Hepatocyte (in vitro differentiated cells): ENCODE measurements at places on chromosomes 2 and 18. TPM values are rescaled to one million over a fixed set of nuclear protein-coding genes. Genes with fewer than 3 reads are reported as not detected.

DNA sequence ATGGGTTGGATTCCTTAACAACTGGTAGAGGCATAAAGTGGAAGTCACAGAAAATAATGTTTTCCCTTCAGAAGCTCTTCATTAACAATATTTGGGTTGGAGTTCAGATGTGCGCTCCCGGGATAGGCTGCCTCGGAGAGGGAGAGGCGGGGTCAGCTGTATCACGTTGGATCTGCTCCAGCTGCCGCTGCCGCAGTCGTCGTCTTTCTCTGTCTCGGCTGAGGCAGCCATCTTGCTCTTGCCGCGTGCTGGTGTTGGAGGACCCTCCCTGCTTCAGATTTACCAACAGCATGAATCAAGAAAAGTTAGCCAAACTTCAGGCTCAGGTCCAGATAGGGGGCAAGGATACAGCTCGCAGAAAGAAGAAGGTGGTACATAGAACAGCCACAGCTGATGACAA lies 35.1 kb downstream of the TANC1 start:
- no peak overlapping the region for H3K4me3 ChIP-seq
- no peaks in the 10 kb centered on the region for H3K27me3 ChIP-seq
- H3K4me1 ChIP-seq: peaks cover 20% of the 10 kb centered on the region
- DNase-seq: no peak
- H3K27ac ChIP-seq: no peak overlapping the region
- no peaks in the 10 kb centered on the region for H3K36me3 ChIP-seq

- no peak overlapping the region for H3K27ac ChIP-seq
- no peaks in the 10 kb centered on the region for H3K36me3 ChIP-seq
- DNase-seq: no peak
- no peaks in the 10 kb centered on the region for H3K4me1 ChIP-seq
Observed at GRCh38 chr2:16288371-16289112, 348.2 kb downstream of the MYCN start.

Gene PKDCC
- polyA plus RNA-seq: 270 and 281 TPM in 2 replicates

DNA sequence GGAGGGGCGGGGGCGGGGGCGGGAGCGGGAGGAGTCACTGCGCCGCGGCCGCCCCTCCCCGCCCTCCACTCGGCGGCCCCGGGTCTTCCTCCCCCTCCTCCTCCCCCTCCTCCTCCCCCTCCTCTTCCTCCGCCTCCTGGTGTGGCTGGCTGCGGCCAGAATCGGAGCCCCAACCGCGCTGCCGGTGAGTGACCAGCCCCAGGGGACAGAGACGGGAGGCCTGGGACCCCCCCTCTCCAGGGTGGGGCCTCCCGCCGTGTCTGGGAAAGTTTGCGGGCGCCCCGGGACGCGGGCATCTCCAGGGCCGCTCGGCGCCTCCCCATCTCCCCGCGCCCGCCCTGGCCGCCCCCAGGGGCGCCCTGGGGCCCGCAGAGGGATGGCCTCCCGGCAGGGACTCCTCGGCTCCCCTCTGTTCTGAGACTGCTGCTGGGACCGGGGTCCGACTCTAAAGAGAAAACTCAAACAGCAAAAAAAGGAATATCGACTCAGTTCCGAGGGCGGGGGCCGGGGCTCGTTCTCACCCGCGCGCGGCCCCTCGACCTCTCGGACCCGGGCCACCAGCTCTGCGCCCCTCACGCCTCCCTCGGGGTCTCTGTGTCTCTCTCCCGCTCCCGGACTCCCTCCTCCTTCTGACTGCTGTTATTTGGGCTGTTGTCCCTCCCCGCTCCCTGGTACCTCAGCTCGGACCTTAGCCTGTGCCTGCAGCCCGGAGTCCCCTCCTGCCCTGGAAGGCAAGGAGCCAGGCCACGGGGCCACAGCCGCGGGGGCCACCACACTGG lies at the start of gene STON1:
Gene STON1 (plus strand): TSS at position 122 of the 779 bp plus-strand sequence. CDS start 50,480 bp downstream, outside the sequence.
- peaks cover 16% of the 10 kb centered on the region for H3K4me1 ChIP-seq
- H3K36me3 ChIP-seq: no peaks in the 10 kb centered on the region
- peak within 1 kb of the TSS; percentile 89 for H3K27ac ChIP-seq

Gene DPY30
- polyA plus RNA-seq: 117 and 121 TPM in 2 replicates

DNA sequence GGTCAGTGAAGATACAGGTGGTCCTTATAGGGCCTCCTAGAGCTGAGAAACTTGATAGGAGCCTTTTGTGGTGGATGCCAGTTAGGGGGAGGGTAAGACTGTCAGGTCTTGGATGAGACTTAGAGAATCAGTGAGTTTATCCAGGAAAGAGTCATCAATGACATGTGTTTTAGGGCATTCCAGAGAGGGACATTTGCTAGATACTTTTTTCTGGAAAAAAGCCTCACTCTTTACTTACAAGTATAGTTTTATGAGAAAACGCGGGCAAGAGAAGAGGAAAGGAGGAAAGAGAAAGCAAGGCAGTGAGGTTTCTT lies 24.5 kb upstream of the MSGN1 start:
- no peak overlapping the region for H3K4me3 ChIP-seq
- no peak overlapping the region for H3K27ac ChIP-seq
- peaks cover 28% of the 10 kb centered on the region for H3K4me1 ChIP-seq
- H3K36me3 ChIP-seq: no peaks in the 10 kb centered on the region
- H3K27me3 ChIP-seq: no peaks in the 10 kb centered on the region

Gene ITGB6
- polyA plus RNA-seq: 20.3 and 21.0 TPM in 2 replicates

DNA sequence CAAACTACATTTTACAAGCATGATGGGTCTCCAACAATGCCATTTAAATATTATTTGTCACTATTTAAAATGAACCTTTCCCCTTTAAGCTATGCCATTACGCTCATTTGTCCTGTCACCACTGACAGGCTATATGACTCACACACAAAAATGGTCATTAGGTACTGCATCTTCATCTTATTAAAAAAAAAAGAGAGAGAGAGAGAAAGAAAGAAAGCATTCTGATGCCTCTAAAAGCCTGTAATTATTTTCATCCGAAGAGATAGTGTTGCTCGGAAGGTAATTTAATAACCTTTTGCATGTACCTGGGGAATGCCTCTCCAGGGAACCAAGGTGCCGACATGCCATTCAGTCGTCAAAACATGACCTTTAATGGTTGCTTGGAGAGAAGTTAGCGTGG lies 226.7 kb downstream of the ARHGAP15 start:
- H3K4me3 ChIP-seq: no peak overlapping the region
- no peak for DNase-seq
- H3K27ac ChIP-seq: no peak overlapping the region
- H3K27me3 ChIP-seq: no peaks in the 10 kb centered on the region
- no peaks in the 10 kb centered on the region for H3K4me1 ChIP-seq
- no peaks in the 10 kb centered on the region for H3K36me3 ChIP-seq

Gene MARCHF4
- 0.28 TPM in 1 of 2 replicates, not detected in the other for polyA plus RNA-seq

Gene TRABD2A
- polyA plus RNA-seq: 1.6 and 2.9 TPM in 2 replicates

Gene ZFP36L2
- 266 and 285 TPM in 2 replicates for polyA plus RNA-seq

GRCh38 chr2:220165401-220165800 lies 538.0 kb downstream of the SLC4A3 start:
- H3K36me3 ChIP-seq: no peaks in the 10 kb centered on the region
- H3K27ac ChIP-seq: no peak overlapping the region
- peak; percentile 70 for DNase-seq

GRCh38 chr18:45749918-45750689 lies 26.1 kb downstream of the SLC14A1 start:
- H3K4me3 ChIP-seq: no peak overlapping the region
- H3K36me3 ChIP-seq: no peaks in the 10 kb centered on the region
- H3K4me1 ChIP-seq: peaks cover 5% of the 10 kb centered on the region
- no peak overlapping the region for H3K27ac ChIP-seq
- DNase-seq: no peak

DNA sequence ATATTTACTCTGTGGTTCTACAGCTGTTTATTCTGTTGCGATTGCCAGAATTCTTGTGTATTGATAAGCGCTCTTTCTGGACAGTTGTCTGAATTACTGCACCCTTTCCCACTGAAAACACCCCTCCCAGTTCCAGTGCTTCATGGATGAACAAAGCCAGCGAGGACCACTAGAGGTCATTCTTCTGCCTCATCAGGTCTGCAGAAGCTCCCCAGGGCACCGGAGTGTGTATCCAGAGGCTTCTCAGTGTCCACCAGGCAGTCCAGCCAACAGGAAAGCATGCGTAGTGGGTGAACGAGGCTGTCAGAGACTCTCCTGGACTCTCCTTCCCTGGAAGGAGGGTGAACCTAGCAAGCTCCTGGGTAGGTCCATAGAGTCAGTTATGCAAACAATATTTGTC lies 40.6 kb upstream of the INHBB start:
- H3K27ac ChIP-seq: no peak overlapping the region
- H3K4me1 ChIP-seq: no peaks in the 10 kb centered on the region
- DNase-seq: peak; percentile 45
- no peaks in the 10 kb centered on the region for H3K36me3 ChIP-seq

Gene CFAP65
- 0.05 and 0.06 TPM in 2 replicates for polyA plus RNA-seq

- no peak for DNase-seq
- H3K4me3 ChIP-seq: no peak overlapping the region
- H3K4me1 ChIP-seq: peaks cover 12% of the 10 kb centered on the region
Observed at GRCh38 chr2:150674283-150674682, 186.8 kb upstream of the RND3 start.

- no peak overlapping the region for H3K4me3 ChIP-seq
- no peaks in the 10 kb centered on the region for H3K27me3 ChIP-seq
- H3K27ac ChIP-seq: no peak overlapping the region
- no peak for DNase-seq
- no peaks in the 10 kb centered on the region for H3K4me1 ChIP-seq
Observed at GRCh38 chr2:112996635-112997034, 8.6 kb upstream of the IL36A start.

Gene SPATS2L
- 202 and 239 TPM in 2 replicates for polyA plus RNA-seq

DNA sequence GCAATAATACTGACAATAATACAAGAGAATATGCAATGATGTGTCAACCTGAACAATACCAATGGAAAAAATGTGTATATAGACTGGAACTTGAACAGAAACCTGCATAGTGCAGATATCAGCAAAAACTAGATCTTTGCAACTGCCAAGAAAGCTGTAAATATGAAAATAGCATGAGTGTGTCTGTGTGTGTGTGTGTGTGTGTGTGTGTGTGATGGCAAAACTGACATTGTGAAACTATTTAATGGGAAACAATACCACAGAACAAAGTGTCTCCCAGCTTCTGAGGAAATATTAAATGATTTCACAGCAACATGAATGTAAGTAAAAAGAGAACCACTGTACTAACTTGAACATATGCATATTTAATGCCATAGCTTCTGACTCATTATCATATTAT lies 558.2 kb upstream of the LINC00305 start:
- no peak overlapping the region for H3K27ac ChIP-seq
- H3K36me3 ChIP-seq: no peaks in the 10 kb centered on the region
- H3K27me3 ChIP-seq: no peaks in the 10 kb centered on the region
- no peak overlapping the region for H3K4me3 ChIP-seq
- H3K4me1 ChIP-seq: peaks cover 8% of the 10 kb centered on the region
- DNase-seq: no peak

Gene ANO7
- polyA plus RNA-seq: 1.4 and 3.0 TPM in 2 replicates

GRCh38 chr2:233745073-233745755 lies 14.9 kb upstream of the UGT1A1 start:
- H3K36me3 ChIP-seq: no peaks in the 10 kb centered on the region
- peaks cover 10% of the 10 kb centered on the region for H3K4me1 ChIP-seq
- no peak overlapping the region for H3K4me3 ChIP-seq
- DNase-seq: peak; percentile 49

Gene AFF3
- polyA plus RNA-seq: 5.9 and 7.8 TPM in 2 replicates

Gene KATNAL2
- polyA plus RNA-seq: 2.2 and 4.3 TPM in 2 replicates

DNA sequence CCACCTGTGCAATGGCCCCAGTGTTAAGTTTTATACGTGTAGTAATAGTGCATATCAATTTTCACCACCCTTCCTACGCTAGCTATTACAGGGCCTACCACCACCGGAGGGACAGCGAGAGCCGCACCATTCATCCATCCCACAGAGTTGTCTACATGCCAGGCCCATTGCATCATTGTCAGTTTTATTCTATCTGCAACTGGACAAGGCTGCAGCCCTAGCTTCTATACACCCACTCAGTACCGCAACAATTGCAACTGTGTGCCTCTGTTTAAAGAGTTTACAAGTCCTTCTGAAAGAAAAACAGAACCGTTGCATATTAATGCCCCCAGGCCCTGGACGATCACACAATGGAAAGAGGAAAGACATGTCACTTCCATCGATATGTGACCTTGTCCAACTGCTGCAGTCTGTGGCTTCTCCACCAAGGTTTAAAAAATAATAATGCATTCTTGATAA lies 58.6 kb downstream of the ZEB2 start:
- no peaks in the 10 kb centered on the region for H3K36me3 ChIP-seq
- no peak for DNase-seq
- no peak overlapping the region for H3K4me3 ChIP-seq
- H3K4me1 ChIP-seq: peaks cover 4% of the 10 kb centered on the region

GRCh38 chr2:240615820-240616547 lies 9.3 kb upstream of the GPR35 start:
- no peaks in the 10 kb centered on the region for H3K27me3 ChIP-seq
- H3K27ac ChIP-seq: no peak overlapping the region
- DNase-seq: no peak
- no peaks in the 10 kb centered on the region for H3K4me1 ChIP-seq

Gene GULP1
- 55.6 and 57.5 TPM in 2 replicates for polyA plus RNA-seq

Gene PIEZO2
- 24.5 and 26.5 TPM in 2 replicates for polyA plus RNA-seq

Gene GPBAR1
- polyA plus RNA-seq: 23.4 and 25.6 TPM in 2 replicates

DNA sequence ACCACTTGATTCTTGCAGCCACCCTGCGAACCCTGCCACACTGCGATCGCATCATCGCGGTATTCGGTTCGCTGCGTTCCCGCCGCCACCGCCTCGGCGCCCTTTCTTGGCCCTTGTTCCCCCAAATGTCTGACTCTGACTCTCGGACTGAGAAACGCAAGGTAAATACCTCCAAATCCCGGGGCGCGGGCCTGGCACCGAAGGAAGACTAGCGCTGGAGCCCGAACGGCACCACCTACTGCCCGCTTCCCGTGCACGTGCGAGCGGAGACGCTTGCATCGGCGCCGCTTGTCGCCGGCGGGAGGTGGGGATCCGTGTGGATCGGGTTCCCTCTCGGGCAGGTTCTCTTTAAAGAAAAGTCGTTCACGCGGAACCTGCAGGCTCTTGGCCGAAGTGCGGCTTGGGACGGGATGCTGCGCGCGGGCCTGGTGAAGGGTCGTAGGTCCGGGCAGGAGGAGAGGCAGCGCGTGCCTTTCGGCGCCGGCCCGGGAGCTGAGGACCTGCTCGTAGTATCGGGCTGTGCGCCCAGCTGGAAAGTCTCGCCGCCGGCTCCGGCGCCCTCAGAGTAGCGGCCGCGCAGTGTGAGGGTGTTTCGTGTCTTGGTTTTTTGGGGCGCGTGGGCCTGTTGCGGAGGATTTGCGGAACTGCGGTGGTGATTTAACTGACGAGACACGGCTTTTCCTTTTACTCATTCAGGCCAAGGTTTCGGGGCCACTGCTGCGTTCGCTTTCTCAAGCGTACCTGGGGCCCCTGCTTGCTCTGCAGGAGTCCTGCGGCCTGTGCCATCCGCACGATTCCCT lies 514 bp downstream of the BCL2L11 start:
- H3K27me3 ChIP-seq: peaks cover 21% of the 10 kb centered on the region
- peak overlapping the region; percentile 91 for H3K27ac ChIP-seq
- H3K4me3 ChIP-seq: peak overlapping the region; percentile 99
- H3K36me3 ChIP-seq: no peaks in the 10 kb centered on the region
- peak; percentile 67 for DNase-seq

Gene C2orf72
- polyA plus RNA-seq: 64.1 and 86.9 TPM in 2 replicates

GRCh38 chr2:10273215-10274175 lies 29.2 kb upstream of the HPCAL1 start:
- DNase-seq: no peak
- no peaks in the 10 kb centered on the region for H3K36me3 ChIP-seq
- H3K4me1 ChIP-seq: peaks cover 7% of the 10 kb centered on the region
- H3K4me3 ChIP-seq: no peak overlapping the region

Gene SERPINB13
- polyA plus RNA-seq: 0.28 TPM in 1 of 2 replicates, not detected in the other
